ENCODE measurements at places on chromosomes 11 and 22.

GRCh38 chr22:45994491-45995404, 17.8 kb upstream of the WNT7B start:
- DNase-seq = peak; percentile 52

DNA sequence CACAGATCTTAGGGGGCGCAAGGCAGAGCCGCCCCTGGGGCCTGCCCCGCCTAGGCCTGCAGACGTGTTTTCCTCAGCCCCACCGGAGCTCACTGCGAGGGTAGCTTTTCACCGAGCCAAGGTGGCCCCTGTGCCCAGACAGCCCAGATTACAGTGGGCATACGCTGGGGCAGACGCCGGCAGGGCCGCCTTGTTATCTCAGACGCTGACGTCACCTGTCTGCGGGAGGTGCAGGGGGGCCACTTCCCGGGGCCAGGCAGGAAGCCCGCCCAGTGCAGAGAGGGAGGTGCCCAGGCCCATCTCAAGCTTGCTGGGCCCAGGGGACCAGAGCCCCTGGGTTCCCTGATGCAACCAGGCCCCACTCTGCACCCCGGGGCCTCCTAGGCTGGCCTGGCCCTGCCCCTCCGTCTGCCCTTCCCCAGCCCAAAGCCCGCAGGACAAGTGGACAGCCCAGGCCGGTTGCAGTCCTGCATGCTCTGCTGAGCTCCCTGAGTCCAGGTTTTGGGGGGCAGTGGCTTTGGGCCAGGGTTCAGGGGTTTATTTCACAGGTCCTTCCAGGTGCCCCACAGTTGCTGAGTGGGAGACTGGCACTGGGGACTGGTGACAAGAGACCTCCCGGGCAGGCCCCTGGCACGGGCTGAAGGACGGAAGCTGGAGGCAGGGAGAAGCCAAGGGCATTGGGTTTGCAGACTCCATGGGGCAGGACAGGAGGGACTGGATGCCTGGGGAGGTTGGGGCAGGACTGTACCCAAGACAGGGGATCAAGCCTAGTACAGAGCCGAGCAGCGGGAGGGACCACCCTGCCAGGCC, 38.6 kb downstream of the IGF2 start:
- no peak for DNase-seq

GRCh38 chr11:85663080-85663752, 1.7 kb downstream of the CREBZF start:
- DNase-seq = no peak

- DNase-seq = no peak
Observed at GRCh38 chr22:28900379-28900925, 17.1 kb downstream of the ZNRF3 start.

- DNase-seq = no peak
Observed at GRCh38 chr22:24510637-24511625, 15.8 kb downstream of the UPB1 start.

GRCh38 chr22:45208993-45209838, 31.5 kb downstream of the KIAA0930 start:
- peak; percentile 16 for DNase-seq

DNA sequence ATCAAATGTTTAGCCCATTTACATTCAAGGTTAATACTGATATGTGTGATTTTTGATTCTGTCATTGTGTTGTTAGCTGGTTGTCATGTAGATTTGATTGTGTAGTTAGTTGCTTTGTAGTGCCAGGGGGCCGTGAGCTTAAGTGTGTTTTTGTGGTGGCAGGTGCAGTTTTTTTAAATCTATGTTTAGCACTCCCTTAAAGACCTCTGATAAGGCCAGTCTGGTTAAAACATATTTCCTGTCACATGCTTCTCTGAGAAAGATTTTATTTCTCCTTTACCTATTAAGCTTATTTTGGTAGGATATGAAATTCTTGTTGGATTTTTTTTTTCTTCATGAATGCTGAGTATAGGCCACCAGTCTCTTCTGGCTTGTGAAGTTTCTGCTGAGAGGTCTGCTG, 540.6 kb downstream of the LUZP2 start:
- no peak for DNase-seq

DNA sequence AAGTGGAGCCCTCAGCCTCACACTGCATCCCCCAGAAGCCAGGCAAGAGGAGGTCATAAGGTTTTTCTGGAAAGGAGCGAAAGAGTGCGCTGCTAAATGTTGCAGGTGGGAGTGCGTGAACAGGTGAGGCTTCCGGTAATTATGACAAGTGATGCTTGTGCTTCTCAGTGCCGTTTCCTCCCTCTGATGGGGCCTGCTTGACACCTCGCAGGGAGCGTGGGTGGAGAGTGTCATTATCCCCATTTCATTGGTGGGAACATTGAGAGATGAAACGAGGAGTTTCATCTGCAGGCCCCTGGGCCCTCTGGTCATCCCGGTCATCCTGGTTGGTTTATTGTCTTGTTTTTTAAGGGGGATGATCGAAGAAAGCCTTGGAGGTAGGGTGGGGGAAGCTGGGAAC, 57.5 kb downstream of the BCR start:
- no peak for DNase-seq

- DNase-seq = peak; percentile 50
Observed at GRCh38 chr11:43278193-43278956, 33.4 kb upstream of the API5 start.

- no peak for DNase-seq
Observed at GRCh38 chr11:76209375-76209972, 3.2 kb upstream of the WNT11 start.

DNA sequence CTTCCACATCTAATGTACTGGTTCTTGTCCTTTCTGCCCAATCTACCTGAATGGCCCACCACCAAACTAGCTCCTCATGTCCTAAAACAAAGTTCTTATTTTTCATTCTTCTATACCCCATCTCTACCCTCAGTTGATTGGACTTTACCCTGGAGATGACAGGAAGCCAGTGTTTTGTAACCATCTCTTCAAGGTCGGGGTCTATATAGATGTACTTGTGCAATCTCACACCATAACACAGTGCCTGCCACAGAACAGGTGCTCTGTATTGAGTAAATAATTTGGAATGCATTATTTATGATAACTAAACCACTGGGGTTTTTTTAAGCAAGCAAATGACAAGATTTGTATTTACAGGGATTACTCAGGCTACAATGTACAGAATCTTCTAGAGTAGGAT, 76.7 kb upstream of the FAM181B start:
- DNase-seq = no peak

- DNase-seq = no peak
Observed at GRCh38 chr11:33574331-33574730, 126.3 kb downstream of the C11orf91 start.

DNA sequence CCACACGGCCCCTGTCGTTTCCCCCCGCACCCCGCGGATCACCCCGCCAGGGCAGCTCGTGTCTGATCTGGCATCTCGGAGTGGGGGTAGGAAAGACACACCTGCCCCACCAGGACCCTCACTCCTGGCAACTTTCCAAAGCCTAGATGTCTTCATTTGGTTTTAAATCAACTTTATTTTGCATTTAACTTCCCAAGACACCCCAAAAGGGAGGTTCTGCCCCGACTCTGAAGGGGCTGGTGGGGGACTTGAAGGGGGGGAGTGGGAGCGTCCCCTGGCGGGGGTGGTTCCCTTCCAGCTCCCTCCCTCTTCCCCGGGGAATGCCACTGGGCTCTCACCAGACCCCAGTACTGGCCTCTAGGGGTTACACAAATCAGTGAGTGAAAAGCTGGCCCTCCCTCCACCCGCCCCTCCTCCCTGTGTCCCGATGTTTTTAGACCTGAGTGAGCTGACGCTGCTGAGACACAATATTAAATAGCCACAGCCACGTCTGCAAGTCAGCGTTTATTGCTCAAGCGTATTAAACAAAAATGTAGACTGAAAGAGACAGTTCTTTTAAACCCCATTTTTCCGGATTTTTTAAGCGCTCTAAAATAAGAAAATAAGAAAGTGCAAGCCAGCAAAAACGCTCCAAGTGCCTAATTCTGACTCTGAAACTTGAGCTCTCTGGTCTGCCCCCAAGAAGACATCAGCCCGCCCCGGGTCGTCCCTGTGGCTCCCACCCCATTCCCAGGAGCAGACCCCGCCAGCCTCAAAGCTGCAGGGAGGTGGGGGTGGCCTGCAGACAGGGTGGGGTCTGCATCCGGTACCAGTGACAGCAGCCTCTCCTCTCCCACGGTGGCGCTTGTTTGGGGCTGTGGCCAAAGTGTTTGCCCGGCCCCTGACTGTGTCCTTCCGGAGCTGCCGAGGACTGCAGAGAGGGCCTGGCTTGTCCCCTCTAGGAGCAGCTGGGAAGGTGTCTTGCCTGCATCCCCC, 1.1 kb upstream of the TTLL8 start:
- DNase-seq = peak; percentile 15

DNA sequence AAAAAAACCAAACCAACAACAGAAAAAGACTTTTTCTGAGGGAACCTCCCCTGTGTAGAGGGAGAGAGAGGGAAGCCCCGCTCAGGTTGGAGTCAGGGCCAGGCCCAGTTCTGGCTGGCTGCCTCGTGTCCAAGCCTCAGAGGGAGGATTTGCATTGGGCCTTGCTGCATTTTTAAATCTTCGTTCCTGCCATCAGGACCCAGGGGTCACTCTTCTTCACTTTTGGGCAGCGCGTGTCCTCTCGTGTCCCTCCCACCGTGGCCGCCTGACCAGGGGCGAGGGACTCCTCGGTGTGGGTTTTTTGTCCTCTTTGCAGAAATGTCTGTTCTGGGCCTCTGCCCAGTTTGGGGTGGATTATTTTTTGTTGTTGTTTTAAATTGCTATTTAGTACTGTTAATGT, 57.9 kb downstream of the LRRC74B start:
- DNase-seq = no peak

DNA sequence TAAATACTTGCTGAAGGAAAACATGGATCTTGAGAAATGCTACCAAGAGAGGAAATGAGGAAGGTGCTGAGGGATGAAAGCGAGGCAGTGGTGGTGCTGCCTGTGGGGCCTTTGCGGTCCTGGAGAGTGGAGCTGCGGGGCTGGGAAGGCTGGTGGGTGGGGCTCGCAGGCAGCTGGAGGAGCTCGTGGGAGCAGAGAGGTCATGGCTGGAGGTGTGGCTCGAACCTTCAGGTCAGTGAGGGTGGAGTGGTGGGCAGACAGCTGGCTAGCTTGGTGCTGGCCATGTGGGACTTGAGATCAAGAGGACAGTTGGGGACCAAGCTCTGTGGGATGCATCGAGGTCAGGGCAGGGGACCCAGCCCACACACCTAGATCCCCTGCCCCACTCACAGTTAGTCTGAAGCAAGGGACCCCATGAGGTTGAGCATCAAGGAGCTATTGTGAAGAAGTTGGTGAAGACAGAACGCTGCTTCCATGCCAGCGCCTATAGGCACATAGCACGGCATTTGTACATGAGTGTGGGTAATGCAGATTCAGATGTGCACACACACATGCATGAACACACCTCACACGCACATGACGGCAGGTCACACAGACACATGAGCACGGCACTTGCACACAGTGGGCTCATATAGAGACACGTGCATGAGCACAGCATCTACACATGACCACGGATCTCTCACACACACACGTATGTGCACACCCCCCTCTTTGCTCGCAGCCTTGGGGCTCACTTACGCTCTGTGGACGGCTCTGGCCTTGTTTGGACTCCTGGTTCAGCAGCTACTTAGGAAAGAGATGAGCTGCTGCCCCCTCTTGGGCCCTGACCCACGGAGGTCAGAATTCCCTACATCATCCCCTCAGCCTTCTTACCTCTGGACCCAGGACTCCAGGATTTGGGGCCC, 30.4 kb downstream of the SHANK3 start:
- DNase-seq = no peak

GRCh38 chr11:16607675-16608644, 130.5 kb upstream of the C11orf58 start:
- peak; percentile 55 for DNase-seq

- no peak for DNase-seq
Observed at GRCh38 chr11:131666617-131667016, 296.2 kb downstream of the NTM start.

- no peak for DNase-seq
Observed at GRCh38 chr11:66317723-66318599, 1.1 kb upstream of the CD248 start.

- peak; percentile 62 for DNase-seq
Observed at GRCh38 chr11:66068154-66068821, 1.8 kb upstream of the PACS1 start.

DNA sequence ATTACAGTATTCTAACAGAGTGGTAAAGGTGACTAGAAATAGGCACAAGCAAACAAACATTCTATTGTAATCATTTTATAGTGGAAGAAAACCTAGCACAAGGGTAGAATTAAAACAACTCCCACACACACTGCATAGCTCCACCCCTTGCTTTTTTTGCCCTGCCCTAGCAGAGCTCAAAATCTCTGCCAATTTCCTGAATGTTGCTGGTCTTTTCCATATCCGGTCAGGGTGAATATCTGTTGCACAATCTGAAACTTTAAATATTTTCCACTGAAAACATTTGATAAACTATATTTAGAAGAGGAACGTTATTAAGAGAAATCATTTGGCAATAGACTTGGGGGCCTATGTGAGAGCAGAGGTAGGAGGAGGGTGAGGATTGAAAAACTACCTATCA, 2.7 kb downstream of the SPA17 start:
- no peak for DNase-seq

- DNase-seq = no peak
Observed at GRCh38 chr22:20749453-20749852, 24.5 kb upstream of the SERPIND1 start.

DNA sequence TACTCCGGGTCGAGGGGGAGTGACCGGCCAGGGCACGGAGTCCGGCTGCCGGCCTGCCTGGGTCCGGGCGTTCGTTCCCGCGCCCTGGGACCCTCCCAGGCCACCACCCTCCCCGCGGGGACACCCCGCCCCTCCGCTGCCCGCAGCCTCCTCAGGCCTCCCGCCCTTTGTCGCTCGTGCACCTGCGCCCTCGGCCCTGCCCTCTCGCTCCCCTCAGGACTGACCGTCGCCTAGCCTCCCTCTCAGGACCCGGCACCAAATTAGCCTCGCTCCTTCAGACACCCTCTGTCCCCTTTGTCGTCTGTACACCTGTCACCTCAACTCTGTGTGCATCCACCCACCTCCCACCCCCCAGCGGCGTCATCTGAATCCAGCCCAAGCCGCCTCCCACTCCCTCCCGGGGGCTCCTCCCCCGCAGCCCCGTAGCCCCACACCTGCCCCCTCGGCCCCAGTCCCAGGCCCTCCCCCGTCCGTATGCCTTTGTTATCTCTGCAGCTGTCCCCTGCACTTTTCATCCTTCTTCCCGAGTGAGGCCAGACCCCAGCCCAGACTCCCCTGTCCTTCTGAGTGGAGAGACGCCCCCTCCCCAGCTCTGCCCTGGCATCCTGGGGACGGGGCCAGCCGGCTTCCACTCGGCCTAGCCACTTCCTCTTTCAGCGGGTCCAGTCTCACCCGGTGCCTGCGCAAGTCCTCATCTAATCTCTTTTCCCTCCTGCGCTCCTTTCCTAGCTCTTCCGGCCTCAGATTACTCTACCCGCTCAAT, 643 bp downstream of the TIGD3 start:
- DNase-seq = no peak

DNA sequence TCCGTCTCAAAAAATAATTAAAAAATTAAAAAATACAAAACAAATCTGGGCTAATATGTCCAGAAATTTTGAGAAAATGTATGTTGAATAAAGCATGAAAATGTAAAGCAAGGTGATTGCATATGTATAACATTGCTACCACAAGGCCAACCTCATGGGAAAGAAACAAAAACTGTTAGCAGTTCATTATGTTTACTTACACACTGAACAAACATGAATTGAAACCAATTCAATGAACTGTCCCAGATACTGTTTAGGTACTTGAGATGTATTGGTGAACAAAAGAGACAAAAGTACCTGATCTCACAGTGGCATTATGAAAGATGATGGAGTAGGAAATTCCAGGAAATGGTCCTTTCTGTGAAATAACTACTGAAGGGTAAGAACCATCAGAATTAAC, 43.8 kb upstream of the IGLL5 start:
- DNase-seq = no peak
